Endothelial cell of umbilical vein (primary cell): ENCODE measurements at places on chromosomes 2 and 18. TPM values are rescaled to one million over a fixed set of nuclear protein-coding genes. Genes with fewer than 3 reads are reported as not detected.

DNA sequence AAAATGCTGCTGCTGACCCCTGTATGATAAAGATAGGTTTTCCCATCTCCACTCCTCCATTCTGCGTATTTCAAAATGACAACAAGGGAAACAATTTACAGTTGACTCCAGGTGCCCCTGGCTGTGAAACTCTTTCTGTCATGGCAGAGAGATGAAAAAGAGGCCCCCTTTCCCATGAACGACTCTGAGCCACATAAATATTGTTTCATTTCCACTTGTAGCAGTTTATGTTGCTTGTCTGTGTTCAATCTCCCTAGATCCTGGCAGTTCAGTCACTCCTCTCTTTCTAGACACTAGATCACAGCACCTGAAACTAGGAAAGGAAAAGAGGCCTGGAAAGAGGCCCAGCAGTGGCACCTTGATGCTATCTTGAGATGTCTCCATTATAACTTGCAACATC is 121.0 kb upstream of the ZNF521 start:
- DNase-seq, result no peak

APOB gene
- 0.09 and 0.25 TPM in 2 replicates for total RNA-seq

TBR1 gene
- total RNA-seq, result 0.09 and 0.11 TPM in 2 replicates

GALNT3 gene
- 0.82 and 0.85 TPM in 2 replicates for total RNA-seq

CD207 gene
- total RNA-seq, result not detected in 2 replicates

GRCh38 chr2:64727843-64728463 is 74.2 kb upstream of the SERTAD2 start:
- no peak for DNase-seq

DNA sequence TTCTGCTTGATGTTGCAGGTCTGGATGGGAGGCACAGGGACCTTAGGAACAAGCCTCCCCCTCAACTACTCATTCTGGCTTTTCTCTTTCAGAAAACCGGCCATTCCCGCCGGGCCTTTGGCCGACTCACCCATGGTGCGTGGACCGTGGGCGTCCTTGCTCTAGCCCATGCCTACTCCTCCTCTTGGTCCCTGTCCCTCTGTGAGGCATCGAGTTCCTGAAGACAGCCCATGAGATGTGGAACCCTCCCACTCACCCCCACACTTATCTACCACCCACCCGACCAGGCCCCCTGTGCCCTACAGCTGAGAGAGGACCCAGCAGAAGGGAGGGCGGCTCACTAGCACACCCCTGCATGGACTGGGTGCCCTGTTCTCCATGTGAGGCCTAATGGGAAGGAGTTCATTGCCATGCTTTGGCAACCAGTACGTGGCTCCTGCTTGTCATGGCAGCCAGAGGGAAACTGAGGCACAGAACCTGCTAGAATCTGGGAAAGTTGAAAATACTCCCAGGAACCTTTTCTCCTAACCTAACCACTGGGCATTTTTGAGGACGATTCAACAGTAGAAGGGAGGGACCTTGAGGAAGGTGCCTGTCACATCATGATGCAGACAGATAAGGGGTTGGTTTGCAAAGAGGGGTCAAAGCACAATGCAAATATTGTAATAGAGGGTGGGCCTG is 8.5 kb downstream of the SPEG start:
- DNase-seq, result no peak

GRCh38 chr2:24307961-24308360 is 52.4 kb downstream of the ITSN2 start:
- no peak for DNase-seq

DNA sequence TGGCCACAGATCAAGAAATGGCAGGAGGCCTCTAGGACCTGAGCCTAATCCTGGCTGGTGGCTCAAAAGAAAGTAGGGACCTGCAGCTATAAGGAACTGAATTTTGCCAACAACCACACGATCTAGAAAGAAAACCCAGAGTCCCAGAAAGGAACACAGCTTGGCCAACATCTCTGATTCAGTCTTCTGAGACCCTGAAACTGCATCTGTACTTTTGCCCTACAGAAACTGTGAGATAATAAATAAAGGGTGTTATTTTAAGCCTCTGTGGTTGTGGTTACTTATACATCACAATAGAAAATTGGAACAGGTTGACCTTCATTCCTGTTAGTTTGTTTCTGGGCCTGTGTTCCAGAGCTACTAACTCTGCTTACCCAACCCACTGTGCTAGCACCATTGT is 356.8 kb upstream of the ST6GAL2 start:
- no peak for DNase-seq

DNA sequence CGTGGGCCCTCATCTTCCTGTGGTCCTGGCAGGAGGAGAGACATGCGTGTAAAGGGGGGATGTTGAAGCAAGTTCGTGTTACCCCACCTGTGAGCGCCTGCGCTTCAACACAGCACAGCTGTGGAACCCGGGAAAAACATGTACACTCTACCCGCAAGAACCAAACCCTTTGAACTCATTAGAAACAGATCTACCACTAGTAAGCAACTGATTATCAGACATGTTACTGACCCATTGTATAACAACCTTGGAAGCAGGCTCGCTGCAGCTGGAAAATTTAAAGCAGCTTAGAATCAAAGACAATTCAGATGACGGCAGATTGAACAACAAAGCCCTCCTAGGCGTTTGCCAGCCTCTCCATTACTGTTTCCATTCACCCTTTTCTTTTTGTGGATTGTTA is 771.7 kb upstream of the SALL3 start:
- no peak for DNase-seq

- peak; percentile 14 for DNase-seq
Measured at GRCh38 chr2:216346781-216347180, 25.5 kb downstream of the MARCHF4 start.

DNA sequence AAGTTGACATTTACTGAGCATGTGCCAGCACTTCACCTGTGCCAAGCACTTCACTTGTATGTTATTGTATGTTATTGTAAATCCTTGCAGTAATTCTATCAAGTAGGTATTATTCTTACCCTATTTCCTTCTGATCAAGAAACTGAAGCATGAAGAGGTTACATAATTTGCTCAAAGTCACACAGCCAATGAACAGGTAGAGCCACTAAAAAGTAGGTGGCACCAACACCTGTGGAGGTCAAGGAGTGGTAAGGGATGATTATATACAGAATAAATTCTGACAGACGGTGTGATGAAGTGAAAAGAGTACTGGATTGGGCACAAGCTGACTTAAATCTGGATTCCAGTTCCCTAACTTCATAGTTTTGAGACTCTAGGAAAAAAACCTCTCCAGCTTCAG is 71.0 kb downstream of the SPIRE1 start:
- DNase-seq, result no peak

DCDC2C gene
- total RNA-seq, result not detected in 2 replicates

DNA sequence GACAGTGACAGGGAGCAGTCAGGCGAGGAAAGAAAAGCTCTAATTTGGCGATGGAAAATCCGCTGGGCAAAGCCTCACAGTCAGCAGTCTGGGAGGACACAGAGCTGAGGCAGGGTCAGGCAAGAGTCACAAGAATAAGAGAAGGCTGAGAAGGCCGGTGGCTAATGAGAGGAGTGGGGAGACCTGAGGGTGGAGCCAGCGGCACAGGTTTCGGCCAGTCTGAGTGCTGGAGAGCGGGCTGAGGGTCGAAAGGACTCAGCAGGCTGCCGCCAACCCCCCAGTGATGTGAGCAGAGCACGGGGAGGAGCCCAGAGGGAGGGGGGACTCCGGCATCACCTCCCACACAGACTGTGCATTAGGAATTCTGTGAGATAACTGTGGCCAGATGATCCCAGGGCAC is 500.6 kb upstream of the MYT1L start:
- no peak for DNase-seq

DNA sequence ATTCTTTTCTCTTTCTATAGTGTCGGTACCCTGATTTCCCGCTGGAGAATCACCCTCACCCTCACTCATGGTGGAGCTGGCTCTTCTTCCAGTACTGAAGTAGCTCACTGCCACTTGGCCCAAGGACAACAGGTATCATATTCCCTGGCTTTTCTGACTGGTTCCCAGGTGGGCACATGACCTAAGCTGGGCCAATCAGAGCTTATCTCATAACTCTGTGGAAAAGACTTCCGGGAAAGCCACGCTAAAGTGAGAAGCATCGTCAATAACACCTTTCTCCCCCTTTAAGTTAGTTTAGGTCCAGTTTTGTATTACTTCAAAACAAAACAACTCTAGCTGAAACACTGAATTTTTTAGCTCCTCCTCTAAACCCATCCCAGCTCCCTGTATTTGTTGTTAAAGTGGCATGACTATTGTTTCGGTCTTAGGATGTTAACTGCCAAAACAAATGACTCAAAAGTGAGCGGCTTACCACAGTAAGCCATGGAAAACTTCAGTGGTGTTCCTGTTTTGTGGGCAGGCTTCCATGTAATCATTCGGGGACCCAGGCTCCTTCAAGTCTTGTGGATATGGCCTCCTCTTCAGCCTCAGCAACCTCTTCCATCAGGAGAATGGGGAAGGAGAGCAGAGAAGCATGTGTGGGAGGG is 137.4 kb upstream of the DLX2 start:
- peak; percentile 55 for DNase-seq

- no peak for DNase-seq
Measured at GRCh38 chr2:31413862-31414550, 536 bp downstream of the XDH start.

GKN2 gene
- not detected in 2 replicates for total RNA-seq

DNA sequence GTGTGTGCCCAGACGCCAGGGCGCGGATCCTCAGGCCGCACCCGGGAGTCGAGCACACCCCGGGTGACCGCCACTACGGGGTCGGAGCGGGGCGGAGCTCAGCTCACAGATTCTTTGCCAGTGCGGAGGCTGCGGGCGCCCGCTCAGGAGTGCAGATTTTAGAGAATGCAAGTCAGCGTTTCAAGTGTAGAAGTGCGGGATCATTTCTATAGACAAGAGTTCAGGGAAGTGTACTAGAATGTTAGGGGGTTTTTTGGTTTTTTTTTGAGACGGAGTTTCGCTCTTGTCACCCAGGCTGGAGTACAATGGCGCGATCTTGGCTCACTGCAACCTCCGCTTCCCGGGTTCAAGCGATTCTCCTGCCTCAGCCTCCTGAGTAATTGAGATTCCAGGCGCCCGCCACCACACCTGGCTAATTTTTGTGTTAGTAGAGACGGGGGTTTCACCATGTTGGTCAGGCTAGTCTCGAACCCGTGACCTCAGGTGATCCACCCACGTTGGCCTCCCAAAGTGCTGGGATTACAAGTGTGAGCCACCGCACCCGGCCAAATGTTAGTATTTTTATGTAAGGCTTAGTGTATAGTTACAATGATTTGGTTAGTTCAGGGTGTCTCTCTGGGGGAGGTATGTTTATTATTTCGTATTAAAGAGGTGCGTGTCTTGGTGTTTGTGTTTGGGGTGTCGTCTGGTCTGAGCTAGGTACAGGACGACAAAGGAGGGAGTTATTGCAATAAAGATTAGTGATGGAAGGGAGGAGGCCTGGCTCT is 619 bp upstream of the FAM168B start:
- DNase-seq, result no peak

CROCC2 gene
- not detected in 2 replicates for total RNA-seq

SPC25 gene
- 20.5 and 24.2 TPM in 2 replicates for total RNA-seq

REG3G gene
- total RNA-seq, result not detected in 2 replicates

- DNase-seq, result no peak
Measured at GRCh38 chr18:31880186-31880898, 62.6 kb downstream of the TRAPPC8 start.

LMAN1 gene
- 92.5 and 98.3 TPM in 2 replicates for total RNA-seq

- no peak for DNase-seq
Measured at GRCh38 chr2:129734343-129735034, 245.0 kb upstream of the RAB6C start.

CNGA3 gene
- not detected in 2 replicates for total RNA-seq

AMER3 gene
- total RNA-seq, result not detected in 2 replicates

DNA sequence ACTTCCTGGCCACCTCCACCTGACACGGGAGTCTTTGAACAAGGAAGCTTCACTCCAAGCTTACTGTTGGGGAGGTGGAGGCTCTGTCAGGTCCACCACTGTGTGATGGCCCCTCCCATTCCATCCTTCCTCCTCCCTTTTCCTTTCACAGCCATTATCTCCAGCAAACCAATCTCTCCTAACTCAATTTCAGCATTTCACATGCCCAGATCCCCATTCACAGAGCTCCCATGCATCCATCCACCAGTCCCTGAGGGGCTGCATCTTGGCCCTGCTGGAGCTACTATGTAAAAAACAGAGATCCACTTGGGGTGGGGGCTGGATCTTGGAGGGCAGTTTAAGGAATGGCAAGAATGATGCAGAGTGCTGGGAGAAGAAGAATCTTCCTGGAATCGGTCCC is 129.0 kb upstream of the COPS8 start:
- DNase-seq, result no peak

GRCh38 chr2:33634261-33634910 is 35.3 kb upstream of the FAM98A start:
- no peak for DNase-seq

GRCh38 chr18:32201948-32202672 is 12.3 kb downstream of the MEP1B start:
- DNase-seq, result no peak

RGPD4 gene
- 0.09 TPM in 1 of 2 replicates, not detected in the other for total RNA-seq

DNA sequence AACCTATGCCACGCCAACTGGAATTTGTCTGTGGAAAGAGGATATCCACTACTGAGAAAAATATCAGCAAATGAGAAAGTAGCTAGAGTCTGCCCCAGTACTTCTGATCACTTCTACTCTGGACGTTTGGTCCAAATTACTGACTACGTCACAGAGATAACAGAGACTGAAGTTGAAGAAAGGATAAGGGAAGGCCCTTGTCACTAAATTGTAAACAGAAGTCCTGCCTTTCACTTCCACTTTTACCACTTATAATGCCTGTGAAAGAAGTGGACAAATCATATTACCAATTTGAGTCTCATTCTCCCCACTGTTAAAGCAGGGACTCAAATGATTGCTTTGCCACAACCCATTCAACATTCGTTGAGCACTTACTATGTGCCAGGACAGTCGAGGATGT is 173.9 kb upstream of the ERBB4 start:
- no peak for DNase-seq

KATNAL2 gene
- 1.3 and 1.8 TPM in 2 replicates for total RNA-seq

GRCh38 chr2:213242653-213243052 is 41.6 kb upstream of the SPAG16 start:
- no peak for DNase-seq

DNA sequence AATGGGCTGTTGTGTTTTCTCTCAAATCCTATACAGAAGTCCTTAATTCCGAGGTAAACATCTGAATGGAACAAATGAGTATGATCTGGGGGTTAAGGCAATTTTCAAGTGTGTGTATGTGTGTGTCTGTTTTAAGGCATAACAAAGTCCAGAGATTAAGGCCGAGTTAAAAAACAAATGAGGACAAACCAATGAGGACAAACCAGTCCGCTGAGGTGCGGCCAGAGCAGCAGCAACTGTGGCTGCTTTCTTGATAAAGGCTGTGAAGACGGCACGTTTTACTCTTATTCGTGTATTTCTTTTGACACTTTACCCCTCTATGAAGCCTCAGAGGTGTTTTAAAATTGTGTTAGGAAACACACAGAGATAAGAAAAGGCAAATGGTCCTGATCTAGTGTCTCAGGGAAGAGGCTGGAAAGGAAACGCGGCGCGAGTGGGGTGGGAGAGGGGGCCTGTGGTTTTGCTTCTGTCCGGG is 495 bp upstream of the GULP1 start:
- peak; percentile 72 for DNase-seq

TRIM43 gene
- total RNA-seq, result not detected in 2 replicates

- DNase-seq, result no peak
Measured at GRCh38 chr2:22557406-22557805, 827.6 kb upstream of the KLHL29 start.

GRCh38 chr2:71711133-71711855 is 257.9 kb downstream of the DYSF start:
- no peak for DNase-seq
